Immature natural killer cell (primary cell): ENCODE measurements at places on chromosomes 3 and 15. TPM values are rescaled to one million over a fixed set of nuclear protein-coding genes. Genes with fewer than 3 reads are reported as not detected.

The ITIH1 gene
- not detected for polyA plus RNA-seq

The CIB2 gene
- polyA plus RNA-seq, result 1.8 TPM

The CX3CR1 gene
- polyA plus RNA-seq, result 338 TPM

The SCAANT1 gene
- 6.3 TPM for polyA plus RNA-seq

The SOX14 gene
- not detected for polyA plus RNA-seq

The ROPN1 gene
- polyA plus RNA-seq, result not detected

The SPG11 gene
- polyA plus RNA-seq, result 37.3 TPM

The POPDC2 gene
- 3.6 TPM for polyA plus RNA-seq

The FGD5 gene
- polyA plus RNA-seq, result not detected

The TMEM42 gene
- 54.2 TPM for polyA plus RNA-seq

The PPP1R2 gene
- polyA plus RNA-seq, result 120 TPM

The CCR2 gene
- 3.5 TPM for polyA plus RNA-seq

The CYP1A2 gene
- polyA plus RNA-seq, result not detected

The CDHR4 gene
- not detected for polyA plus RNA-seq

The DAZL gene
- polyA plus RNA-seq, result not detected

The NRROS gene
- polyA plus RNA-seq, result 6.3 TPM

The PAQR5 gene
- polyA plus RNA-seq, result not detected

The NMD3 gene
- polyA plus RNA-seq, result 48.7 TPM

The HACD2 gene
- polyA plus RNA-seq, result 25.3 TPM

The CCNB2 gene
- polyA plus RNA-seq, result not detected

The FBXO40 gene
- not detected for polyA plus RNA-seq

The AMOTL2 gene
- not detected for polyA plus RNA-seq

The KIF15 gene
- 0.29 TPM for polyA plus RNA-seq

The PAQR9 gene
- not detected for polyA plus RNA-seq

The TMEM45A gene
- polyA plus RNA-seq, result not detected

The KCNAB1 gene
- polyA plus RNA-seq, result 0.06 TPM

The RBP2 gene
- not detected for polyA plus RNA-seq

The RASA2 gene
- 32.6 TPM for polyA plus RNA-seq

The CCDC71 gene
- polyA plus RNA-seq, result 2.0 TPM

The LYZL4 gene
- not detected for polyA plus RNA-seq

The P3H2 gene
- not detected for polyA plus RNA-seq

The TNFSF10 gene
- 49.7 TPM for polyA plus RNA-seq

The NANOGP8 gene
- not detected for polyA plus RNA-seq

The NOX5 gene
- polyA plus RNA-seq, result not detected

The KBTBD12 gene
- not detected for polyA plus RNA-seq

The STRA6 gene
- polyA plus RNA-seq, result not detected

The APOD gene
- polyA plus RNA-seq, result not detected

The CLRN1 gene
- polyA plus RNA-seq, result not detected

The CCDC39 gene
- not detected for polyA plus RNA-seq

The CELSR3 gene
- not detected for polyA plus RNA-seq

The AHSG gene
- polyA plus RNA-seq, result not detected

The TMEM158 gene
- polyA plus RNA-seq, result not detected

The PRSS50 gene
- not detected for polyA plus RNA-seq

The TRH gene
- polyA plus RNA-seq, result not detected

The LHFPL4 gene
- polyA plus RNA-seq, result not detected

The LRRC34 gene
- 0.30 TPM for polyA plus RNA-seq

The ISLR2 gene
- not detected for polyA plus RNA-seq

The NEK10 gene
- not detected for polyA plus RNA-seq

The GOLGA8T gene
- 0.20 TPM for polyA plus RNA-seq

The SLC2A2 gene
- not detected for polyA plus RNA-seq

The SERPINI2 gene
- polyA plus RNA-seq, result not detected

The SMCO1 gene
- polyA plus RNA-seq, result not detected

The CPLX3 gene
- polyA plus RNA-seq, result not detected

The MBD4 gene
- 36.0 TPM for polyA plus RNA-seq
